ENCODE measurements at places on chromosomes 7 and 10.

- DNase-seq: no peak
These were observed 351.1 kb upstream of the KLF6 start for GRCh38 chr10:4136121-4136520.

DNA sequence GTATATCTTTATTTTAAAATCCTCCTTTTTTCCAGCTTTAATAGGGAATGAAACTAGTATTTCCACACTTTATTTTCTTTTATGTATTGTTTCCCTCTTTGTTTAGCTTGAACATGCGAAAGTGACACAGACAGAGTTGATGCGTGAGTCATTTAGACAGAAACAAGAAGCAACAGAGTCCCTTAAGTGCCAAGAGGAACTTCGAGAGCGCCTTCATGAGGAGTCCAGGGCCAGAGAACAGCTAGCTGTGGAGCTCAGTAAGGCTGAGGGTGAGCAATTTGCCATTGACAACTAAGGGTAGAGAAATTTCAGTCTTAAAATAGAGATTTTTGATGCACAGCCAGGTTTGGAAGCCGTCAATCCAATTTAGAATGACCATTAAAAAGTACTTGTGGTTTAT lies 73.1 kb downstream of the CYP51A1 start:
- DNase-seq: no peak

- DNase-seq: no peak
These were observed 195.6 kb downstream of the CUX1 start for GRCh38 chr7:102012941-102013461.

DNA sequence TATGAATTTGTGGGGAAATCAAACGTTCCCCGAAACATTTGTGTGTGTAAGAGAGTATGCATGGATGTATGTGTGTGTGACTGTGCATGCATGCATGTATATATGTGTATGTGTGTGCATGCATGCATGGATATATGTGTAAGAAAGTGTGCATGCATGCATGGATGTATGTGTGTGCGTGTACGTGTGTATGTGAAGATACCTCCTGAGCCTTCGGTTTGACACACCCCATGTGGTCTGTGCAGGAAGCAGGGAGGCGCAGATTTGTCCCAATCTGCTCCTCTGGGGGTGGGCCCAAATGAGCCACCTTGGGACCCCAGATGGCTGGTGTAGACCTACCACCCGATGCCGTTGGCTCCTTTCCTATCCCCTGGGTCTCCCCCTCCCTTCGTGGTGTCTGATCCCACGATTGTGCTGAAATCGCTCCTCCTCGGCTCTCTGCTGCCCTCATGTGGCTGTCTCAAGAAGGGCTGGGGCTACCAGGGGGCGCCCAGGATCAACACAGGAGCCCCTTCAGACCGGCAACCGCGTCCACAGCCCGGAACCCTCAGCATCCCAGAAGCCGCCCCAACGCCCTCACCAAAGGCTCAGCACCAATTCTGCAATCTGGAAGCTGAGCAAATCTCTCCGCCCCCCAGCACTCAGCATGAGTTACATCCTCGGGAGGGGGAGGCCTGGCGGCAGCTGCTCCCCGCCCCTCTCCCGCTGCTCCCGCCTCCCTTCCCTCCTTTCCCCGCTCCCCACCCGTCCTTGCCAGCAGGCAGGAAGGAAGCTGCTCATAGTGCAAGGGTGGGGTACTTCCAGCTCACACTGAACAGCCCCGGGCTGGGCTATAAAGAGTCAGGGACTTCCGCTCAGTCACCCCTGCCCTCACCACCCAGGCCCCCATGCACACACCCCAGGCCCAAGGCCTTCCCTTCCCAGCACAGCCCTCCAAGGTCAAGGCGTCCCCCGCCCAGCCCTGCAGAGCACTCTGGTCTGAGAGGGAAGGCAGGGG lies 2.3 kb upstream of the NOS3 start:
- DNase-seq: no peak

DNA sequence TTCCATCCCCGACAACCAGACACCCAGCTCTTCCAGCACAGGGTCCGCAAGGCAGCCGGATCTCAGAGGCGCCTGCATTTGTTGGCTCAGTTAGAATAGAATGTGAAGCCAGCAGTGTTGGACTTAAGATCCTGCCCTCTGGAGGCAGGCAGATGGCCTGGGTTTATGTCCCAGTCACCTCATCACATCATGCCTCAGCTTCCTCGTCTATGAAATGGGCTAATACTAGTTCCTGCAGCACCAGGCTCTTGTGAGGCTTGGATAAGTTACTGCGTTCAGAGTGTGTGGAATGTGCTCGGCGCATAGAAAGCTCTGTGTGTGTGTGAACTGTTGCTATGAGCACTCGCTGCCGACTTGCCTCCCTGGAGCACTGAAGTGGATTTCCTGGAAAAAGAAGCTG lies 202.5 kb upstream of the GPR26 start:
- DNase-seq: no peak

DNA sequence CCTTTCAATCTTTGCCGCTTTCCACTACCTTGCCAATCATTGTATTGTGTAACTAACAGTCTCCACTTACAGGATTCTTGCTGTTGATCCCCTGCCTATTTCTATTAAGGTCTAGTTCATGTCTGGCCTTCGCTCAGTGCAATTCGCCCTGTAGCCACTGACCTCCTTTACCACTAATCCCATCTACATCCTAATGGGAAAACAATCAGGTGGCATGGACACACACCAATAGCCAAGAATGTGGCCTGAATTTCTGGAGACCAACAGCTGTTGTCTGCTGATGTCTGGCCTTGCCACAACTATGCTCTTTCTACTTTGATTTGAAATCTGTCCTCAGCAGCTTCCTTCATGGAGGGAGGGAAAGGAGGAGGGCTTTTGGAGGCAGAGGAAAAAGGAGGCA lies 546.2 kb downstream of the SORCS3 start:
- DNase-seq: no peak

GRCh38 chr10:98312822-98313221 lies 44.8 kb upstream of the LOXL4 start:
- DNase-seq: no peak

- DNase-seq: no peak
These were observed 516.7 kb downstream of the NEBL start for GRCh38 chr10:20380401-20380800.

- DNase-seq: no peak
These were observed 28.3 kb upstream of the OLAH start for GRCh38 chr10:15015451-15015850.

- no peak for DNase-seq
These were observed 175.6 kb downstream of the TCF7L2 start for GRCh38 chr10:113125612-113126011.

- DNase-seq: no peak
These were observed 19.5 kb upstream of the PCBD1 start for GRCh38 chr10:70907637-70908405.

DNA sequence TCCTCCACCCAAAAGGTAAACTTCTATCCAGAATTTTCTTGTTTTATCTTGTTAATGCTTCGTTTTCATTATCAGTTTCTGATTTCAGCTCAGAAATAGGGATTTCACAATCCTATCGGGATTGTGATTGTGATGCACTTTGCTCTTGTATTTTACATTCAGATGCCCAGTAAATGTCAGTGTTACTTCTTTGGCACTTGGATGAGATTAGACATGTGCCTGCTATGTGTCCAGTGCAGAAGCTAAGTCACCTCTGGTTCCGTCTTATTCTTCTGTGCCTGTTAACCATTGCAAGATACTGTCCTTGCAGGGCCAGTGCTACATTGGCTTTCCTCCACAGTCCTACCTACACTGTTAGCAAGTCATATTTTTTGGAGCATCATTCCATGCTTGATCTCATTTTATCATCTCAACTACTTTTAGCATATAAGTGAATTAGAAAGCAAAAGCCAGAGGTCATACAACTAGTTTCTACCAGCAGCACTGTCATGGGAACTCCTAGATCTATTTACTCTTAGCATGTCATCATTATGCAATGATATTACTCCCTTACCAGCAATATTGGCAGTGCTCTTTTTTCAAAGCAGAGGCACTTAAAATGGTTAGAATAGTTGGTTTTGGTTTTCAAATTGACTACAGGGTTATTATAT lies 26.7 kb downstream of the ZNF277 start:
- DNase-seq: no peak

GRCh38 chr7:3862774-3863173 lies 561.7 kb downstream of the SDK1 start:
- no peak for DNase-seq

GRCh38 chr7:17713584-17713983 lies 226.7 kb downstream of the SNX13 start:
- DNase-seq: no peak

DNA sequence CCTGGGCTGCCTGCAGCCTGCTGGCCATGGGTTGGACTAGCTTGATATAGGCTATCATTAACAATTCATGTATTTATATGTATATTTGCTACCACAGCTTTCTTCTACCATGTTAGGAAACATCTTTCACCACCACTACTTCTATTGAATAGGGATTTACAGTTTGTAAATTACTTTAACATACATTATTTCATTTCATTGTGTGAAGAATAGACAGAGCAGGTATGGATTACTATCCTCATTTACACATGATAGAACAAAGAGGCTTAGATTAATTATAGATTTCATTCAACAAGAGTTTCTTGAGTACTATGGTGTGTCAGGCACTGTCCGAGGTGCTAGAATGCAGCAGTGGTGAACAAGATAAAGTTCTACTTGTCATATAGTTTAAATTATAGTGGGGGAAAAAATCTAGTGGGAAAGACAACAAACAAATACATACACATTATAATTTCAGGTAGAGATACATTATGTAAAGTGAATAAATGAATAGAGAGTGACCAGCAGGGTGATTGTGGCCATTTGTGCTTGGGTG lies 20.6 kb downstream of the VTI1A start:
- DNase-seq: no peak

- DNase-seq: no peak
These were observed 28.4 kb downstream of the ITGB1 start for GRCh38 chr10:32929634-32930033.

- DNase-seq: no peak
These were observed 14.2 kb downstream of the DNAJC9 start for GRCh38 chr10:73232887-73233286.

All from stimulated activated CD8-positive, alpha-beta memory T cell treated with anti-CD3 and anti-CD28 coated beads, Interleukin-4, amount 100 ng/mL, for 1 hour (primary cell).